ENCODE measurements at places on chromosomes 3 and 15.
A peak's percentile ranks its signal among the peaks of the same experiment; 100 is the strongest.

- no peak for DNase-seq
Observed at GRCh38 chr3:38925351-38925750, 109.3 kb upstream of the SCN10A start.

DNA sequence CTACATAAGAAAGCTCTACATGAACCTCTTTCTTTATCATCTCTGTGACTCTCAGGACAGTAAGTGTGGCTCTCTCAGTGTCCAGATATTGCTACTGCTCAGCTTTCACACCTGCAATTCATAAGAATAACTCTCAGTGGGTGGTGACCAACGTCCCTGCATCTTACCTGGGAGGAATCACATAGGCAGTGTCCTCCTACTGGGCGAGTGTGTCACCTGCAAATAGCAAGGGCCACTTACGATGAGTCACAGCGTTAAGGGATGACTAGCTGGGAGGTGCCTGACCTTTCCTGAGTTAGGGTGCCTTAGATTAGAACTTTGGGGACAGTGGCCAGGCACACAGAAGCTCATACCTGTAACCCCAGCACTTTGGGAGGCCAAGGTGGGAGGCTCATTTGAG lies 90.8 kb upstream of the C3orf80 start:
- DNase-seq: no peak

DNA sequence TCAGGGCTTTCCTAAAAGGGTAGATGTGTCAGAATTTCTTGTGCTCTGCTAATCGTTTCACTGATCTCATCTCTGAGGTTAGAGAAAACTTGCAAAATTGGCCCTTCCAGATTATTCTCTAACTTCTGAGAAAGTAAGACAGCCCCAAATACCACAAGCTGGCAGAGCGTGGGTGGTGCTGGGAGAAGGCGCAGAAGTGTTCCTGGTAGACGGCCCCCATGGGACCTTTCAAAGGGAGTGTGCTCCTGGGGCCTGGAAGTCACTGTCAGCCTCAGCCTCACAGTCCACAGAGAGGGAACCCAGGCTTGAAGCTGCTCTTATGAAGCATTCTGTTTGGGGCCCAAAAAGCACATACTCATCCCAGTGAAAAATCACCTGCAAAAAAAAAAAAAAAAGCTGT lies 86.5 kb upstream of the PFN2 start:
- DNase-seq: no peak

- no peak for DNase-seq
Observed at GRCh38 chr3:4417449-4417848, 49.6 kb downstream of the SUMF1 start.

GRCh38 chr3:160981217-160981938 lies 123.8 kb downstream of the B3GALNT1 start:
- peak; percentile 59 for DNase-seq

- no peak for DNase-seq
Observed at GRCh38 chr3:162601101-162601670, 1104.6 kb downstream of the OTOL1 start.

DNA sequence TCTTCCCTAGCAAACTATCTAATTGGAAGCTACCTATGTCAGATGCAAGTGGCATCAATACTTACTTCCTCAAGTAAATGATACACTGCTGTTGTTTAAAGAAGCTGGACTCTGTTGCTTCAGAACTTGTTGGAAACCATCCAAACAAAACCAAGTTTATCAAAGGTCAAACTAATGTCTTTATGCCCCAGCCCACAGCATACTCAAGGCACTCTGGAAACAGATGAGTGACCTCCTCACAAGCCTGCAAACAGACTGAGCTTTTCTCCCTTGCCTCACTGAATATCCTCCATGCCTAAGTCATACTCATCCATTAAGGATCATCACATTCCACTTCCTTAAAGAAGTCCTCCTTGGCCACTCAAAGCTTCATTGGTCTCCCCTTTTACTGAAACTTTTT lies 107.4 kb upstream of the ACP3 start:
- no peak for DNase-seq

DNA sequence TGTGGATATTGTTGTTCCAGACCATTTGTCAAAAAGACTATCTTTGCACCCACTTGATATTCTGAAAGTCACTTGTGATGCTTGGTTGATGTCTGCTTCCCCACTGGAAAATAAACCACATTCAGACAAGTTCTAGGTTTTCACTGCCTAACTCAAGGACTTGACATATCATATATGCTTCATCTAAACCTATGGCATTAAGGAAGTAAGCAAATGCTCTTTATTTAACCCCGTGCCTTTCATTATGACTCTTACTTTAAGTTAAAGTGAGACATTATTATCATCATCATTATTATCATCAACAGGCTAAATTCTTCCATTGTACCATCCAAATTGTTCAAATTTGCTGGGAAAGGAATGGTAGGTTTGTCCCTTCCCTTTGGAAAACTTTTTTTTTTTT lies 30.8 kb upstream of the C3orf80 start:
- DNase-seq: no peak

GRCh38 chr3:149428087-149428486 lies 46.4 kb upstream of the TM4SF4 start:
- DNase-seq: no peak

- no peak for DNase-seq
Observed at GRCh38 chr3:180420016-180420415, 181.9 kb upstream of the TTC14 start.

DNA sequence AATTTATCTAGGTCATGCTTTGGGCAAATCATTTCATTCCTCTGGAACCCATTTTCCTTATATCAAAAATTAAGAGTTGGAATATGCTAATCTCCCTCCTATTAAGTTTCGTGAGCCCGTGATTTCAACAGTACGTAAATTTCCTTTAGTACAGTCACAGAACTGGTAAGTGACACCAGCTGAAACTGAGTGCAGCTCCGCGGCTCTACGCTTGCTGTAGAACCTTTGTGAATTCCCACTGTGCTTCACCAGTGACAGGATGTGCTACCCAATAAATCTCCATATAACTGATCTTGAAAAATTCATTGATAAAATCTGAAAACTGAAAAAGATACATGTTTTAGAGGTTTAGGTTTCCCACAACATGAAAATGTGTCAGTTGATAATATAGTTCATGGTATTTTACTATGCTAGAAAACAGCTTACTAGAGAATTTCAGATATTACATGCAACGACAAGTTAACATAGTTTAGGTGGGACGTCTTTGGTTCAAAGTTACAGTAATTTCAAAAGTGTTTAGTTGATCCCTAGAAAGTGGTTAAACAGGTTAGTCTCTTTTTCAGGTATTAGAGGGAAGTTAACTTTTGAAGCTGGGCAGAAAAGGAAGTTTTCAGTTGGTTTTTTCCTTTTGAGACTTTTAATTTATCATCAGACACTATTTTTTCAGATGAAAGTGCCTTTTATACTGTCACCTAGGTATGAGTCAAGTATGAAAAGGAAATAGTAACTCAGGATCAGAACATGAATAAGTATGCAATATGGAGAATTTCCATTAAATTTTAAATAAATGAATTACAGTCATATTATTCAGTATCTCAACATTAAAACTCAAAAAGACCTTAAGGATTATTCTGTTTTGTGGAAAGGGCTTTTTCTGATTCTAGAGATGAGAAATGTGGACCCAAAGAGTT lies 57.0 kb downstream of the PPARG start:
- DNase-seq: no peak

DNA sequence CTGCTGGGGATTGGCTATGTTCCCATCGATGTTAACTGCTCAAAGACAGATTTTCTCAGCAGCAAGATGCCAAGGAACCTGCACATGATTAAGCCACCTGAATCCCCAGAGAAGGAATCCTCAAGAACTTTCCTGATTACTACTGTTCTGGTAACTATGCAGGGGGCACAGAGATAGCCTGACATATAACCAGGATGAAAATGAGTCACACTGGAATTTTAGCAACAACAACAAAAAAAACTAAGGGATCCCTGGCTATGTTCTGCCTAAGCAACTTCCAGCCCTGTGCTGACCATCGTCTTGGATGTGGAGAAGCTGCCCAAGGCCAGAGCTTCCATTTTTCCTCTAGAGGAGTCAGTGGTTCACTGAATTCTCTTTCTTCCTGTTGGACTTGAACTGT lies 13.8 kb downstream of the RIOX2 start:
- DNase-seq: no peak

- no peak for DNase-seq
Observed at GRCh38 chr3:25376340-25376739, 51.7 kb upstream of the RARB start.

DNA sequence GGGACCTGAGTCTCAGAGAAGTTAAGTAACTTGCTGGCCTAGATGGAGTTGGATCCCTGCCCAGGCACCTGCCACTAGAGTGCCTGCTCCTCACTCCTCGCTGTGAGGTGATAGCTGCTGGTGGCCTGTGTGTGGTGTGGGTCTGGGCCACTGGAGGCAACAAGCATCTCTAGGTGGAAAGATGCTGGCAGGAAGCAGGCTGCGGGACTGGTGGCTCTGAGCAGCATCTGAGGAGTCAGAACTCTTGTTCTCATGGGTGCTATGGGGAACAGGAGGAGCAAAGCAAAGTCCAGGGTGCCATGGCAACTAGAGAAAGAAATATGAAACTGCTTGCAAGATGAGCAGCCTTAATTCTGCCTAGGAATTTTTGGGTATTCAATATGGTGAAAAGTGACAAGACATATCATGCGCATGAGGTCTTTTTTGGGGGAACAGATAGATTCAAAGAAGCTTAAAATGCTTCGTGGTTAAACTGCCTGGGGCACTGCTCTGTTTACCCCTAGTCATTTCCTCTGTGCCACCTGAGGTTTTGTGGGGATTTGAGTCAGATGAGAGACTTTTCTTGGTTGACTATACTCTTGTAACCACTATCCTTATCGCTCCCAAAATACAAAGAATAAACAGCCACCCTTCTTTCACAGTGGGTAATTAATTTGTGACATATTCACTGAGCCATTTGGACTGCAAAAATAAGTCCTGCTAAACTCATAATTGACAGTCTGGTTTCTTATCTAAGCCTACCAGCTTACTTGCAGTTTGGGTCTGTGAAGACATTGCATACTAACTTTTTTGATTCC lies 50.3 kb downstream of the MED12L start:
- DNase-seq: no peak

DNA sequence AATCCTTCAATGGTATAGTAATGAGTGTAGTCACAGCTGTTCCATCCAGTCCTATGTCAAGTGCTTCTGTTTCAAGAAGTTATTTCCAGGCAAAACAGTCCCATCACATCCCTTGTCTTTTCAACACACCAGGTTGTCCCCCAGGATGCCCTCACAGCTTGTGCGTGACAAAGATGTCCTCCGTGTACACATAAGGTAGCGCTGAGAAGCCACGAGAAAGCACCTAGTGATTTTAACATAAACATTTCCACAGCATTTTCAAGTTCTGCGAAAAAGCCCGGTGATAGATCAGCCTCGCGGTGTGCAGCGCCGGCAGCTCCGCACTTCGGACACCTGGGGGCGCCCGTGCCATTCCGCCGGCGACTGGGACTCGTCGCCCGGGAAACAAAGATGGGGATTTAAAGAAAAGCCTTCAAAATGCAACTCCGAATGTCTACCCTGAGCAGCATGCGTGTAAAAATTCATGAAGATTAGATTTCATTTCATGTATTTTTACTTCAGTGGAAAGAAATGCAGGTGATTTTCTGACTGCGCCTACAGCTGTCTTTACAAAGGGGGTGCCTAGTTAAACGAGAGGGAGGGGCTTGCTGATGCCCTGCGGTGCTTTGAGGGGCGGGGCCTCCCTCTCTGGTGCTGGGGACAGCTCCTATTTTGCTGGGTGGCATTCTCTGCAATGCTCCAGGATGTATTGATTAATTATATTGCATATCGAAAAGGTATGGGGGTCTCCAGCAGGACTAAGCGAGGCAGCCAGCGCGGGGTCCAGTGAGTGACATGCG lies 49.9 kb downstream of the KY start:
- DNase-seq: peak; percentile 52

DNA sequence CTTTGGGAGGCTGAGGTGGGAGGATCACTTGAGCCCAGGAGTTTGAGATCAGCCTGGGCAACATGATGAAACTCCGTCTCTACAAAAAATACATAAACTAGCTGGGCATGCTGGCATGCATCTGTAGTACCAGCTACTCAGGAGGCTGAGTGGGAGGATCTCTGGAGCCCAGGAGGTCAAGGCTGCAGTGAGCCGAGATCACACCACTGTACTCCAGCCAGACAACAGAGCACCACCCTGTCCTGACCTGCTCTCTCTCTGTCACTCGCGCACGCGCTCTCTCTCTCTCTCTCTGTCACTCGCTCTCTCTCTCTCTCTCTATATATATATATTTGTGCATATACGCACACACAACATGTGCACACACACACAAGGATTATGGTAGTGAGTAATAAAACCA lies 61.8 kb downstream of the IL16 start:
- no peak for DNase-seq

DNA sequence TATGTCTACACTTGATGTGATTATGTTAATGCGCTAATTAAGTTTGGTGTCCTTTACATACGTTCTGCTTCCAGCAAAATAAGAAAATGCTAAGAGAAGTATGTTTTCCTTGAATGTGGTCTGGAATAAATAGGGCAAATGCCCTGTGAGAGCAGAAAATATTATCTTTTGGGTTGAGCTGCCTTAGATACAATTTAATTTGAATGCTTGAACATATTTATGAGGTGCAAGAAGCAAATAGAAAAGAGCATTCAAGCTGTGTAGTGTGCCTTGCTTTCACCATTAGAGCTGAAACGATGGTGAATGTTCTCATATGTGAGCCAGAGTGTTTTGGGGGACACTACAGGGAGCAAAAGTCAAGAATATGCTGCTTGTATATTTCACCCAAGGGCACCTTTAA lies 15.9 kb upstream of the ARNT2 start:
- DNase-seq: no peak

DNA sequence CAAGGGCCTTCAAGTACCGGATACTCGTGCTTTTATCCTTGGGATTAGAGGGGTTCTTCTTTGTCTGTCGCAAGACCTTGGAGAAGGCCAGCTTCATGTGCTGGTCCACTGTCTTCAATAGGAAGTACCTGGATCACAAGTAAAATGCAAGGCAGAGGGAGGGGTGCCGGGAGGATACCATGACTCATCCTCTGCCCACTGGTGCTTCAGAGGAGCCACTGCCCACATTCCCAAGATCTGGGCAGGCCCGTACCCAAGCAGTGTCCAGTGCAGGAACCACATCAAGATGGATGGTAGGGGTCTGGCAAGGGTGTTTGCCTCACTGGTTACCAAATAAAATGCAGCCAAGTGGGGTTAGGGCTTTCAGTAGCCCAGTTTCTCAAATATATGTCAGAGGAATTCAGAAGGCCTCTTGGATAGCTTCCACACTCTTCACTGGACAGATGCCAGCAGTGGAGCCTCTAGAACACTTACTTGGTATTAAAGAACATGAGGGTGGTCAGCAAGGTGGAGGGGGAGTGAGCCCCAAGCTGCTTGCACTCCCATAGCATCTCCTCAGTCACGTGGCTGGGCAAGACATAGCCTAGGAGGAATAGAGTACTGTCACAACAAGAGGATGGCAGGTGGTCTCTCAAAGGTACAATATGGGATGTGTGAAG lies 3.6 kb upstream of the IMPDH2 start:
- no peak for DNase-seq
